Fibroblast of the aortic adventitia (primary cell): ENCODE measurements at places on chromosomes 7 and 10. TPM values are rescaled to one million over a fixed set of nuclear protein-coding genes. Genes with fewer than 3 reads are reported as not detected.

The FOXP2 gene
- 3.9 and 17.4 TPM in 2 replicates for total RNA-seq

The PAOX gene
- total RNA-seq, result 4.9 and 5.4 TPM in 2 replicates

The UPK3B gene
- 0.16 and 0.18 TPM in 2 replicates for total RNA-seq

The THNSL1 gene
- total RNA-seq, result 4.1 and 6.0 TPM in 2 replicates

The FAM25A gene
- total RNA-seq, result not detected in 2 replicates

The ATP5F1C gene
- 96.4 and 251 TPM in 2 replicates for total RNA-seq

The PKD2L1 gene
- total RNA-seq, result not detected in 2 replicates

The SRRM3 gene
- total RNA-seq, result 0.18 and 1.3 TPM in 2 replicates

The CLRN3 gene
- not detected in 2 replicates for total RNA-seq

The PLPP4 gene
- 7.5 TPM in 1 of 2 replicates, not detected in the other for total RNA-seq

The CHST3 gene
- 18.6 and 19.3 TPM in 2 replicates for total RNA-seq

The HTR5A gene
- total RNA-seq, result not detected in 2 replicates

The MUC12 gene
- not detected in 2 replicates for total RNA-seq

The EPHA1 gene
- not detected in 2 replicates for total RNA-seq

The CTTNBP2 gene
- total RNA-seq, result 3.9 and 11.9 TPM in 2 replicates

The ANKRD1 gene
- 1.4 and 4.9 TPM in 2 replicates for total RNA-seq

The SLC39A12 gene
- not detected in 2 replicates for total RNA-seq

The PIK3AP1 gene
- total RNA-seq, result 2.0 TPM in 1 of 2 replicates, not detected in the other

The AGMO gene
- 0.18 TPM in 1 of 2 replicates, not detected in the other for total RNA-seq

The OGDHL gene
- total RNA-seq, result under 0.01 and 0.57 TPM in 2 replicates

The AGR3 gene
- total RNA-seq, result not detected in 2 replicates

The GNGT1 gene
- total RNA-seq, result not detected in 2 replicates

The NPTX2 gene
- 0.25 and 2.5 TPM in 2 replicates for total RNA-seq

The SYT15 gene
- under 0.01 and 0.41 TPM in 2 replicates for total RNA-seq

The ENO4 gene
- total RNA-seq, result 0.27 and 1.4 TPM in 2 replicates
